ENCODE measurements at places on chromosomes 2 and 18.

DNA sequence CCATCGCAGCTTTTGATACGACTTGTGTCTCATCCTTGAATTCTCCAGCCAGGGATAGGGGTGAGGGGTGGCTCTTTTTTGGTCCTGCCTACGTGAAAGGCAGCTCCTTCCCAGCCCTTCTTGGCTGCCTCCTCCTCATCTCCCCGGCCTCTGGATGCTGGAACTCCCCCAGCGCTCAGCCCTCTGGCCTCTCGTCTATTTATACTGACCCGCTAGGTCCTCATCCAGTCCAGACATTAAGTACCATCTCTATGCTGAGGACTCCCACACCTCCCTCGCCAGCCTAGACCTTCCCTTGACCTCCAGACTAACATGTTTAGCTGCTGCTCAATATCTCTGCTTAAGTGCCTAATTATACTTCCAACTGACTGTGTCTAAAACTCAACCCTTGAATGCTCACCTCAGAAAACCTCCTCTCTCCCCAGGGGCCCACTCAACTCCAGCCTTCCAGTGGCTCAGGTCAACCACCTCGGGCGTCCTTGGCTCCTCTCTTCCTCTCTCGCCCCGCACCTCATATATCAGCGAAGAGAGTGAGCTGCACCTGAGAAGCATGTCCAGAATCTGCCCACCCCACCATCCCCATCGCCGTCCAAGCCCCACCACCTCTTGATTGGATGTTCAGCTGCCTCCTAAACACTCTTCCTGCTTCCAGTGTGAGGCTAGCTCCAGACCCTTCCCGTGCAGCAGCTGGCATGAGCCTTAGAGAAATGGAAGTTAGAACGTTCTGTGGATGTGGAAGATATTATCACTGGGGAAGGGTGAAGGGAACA is 34.8 kb downstream of the TOGARAM2 start:
- no peak for DNase-seq

DNA sequence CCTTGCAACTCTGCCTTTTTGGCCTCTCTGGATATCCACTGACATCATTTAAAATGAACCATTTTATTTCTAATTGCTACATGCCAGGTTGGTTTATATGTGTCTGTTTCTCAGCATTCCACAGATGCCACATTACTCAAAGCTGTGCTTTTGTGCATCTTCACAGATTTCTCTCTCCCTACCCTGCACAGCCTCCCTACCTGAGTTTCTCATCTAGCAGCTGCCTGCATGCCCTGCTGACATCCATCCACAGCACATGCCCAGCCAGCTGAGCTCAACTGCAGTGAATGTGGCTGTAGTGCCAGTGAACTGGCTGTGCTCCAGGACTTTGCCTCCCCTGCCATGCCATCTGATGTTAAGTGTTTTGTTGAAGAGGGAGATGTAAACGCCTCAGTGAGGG is 44.5 kb downstream of the PKP4 start:
- DNase-seq, result peak; percentile 62

GRCh38 chr2:229344151-229344551 is 73.1 kb upstream of the PID1 start:
- DNase-seq, result no peak

DNA sequence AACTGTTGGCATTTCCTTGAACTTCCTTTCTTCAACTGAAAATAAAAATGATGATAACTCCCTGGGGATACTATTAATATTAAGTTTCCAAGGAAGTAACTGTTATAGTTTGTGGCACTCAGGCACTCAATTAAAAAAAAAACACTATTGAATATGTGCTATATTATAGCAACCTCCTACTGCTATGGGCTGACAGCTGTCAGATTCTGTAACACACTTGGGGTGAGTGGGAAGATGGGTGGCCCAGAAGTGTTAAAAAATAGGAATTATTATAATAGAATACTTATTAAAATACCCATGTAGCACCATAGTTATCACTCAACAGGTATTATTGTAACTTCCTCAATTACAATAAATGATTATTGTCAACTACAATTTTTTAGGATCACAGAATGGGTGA is 130.9 kb downstream of the RNF152 start:
- no peak for DNase-seq

- no peak for DNase-seq
Measured at GRCh38 chr18:58755304-58756010, 84.2 kb downstream of the MALT1 start.

DNA sequence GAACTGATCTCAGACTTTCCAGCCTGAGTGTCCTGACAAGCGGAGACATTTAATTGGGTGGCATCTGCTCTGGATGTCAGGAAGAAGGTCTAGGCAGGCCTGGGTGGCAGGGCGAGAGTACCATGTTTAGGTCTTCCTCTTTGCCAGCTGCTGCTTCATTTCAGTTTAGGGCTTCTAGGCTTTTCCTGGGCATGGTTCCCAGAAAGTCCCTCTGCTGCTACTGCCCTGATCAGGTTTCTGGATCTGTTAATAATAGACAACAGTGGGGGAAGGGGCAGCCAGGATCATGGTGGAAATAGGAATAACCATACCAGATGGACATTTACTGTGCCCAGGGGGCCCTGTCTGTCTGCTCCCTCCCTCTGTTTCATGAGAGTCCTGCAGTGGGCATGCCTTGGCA is 2.3 kb upstream of the PLCD4 start:
- DNase-seq, result no peak

DNA sequence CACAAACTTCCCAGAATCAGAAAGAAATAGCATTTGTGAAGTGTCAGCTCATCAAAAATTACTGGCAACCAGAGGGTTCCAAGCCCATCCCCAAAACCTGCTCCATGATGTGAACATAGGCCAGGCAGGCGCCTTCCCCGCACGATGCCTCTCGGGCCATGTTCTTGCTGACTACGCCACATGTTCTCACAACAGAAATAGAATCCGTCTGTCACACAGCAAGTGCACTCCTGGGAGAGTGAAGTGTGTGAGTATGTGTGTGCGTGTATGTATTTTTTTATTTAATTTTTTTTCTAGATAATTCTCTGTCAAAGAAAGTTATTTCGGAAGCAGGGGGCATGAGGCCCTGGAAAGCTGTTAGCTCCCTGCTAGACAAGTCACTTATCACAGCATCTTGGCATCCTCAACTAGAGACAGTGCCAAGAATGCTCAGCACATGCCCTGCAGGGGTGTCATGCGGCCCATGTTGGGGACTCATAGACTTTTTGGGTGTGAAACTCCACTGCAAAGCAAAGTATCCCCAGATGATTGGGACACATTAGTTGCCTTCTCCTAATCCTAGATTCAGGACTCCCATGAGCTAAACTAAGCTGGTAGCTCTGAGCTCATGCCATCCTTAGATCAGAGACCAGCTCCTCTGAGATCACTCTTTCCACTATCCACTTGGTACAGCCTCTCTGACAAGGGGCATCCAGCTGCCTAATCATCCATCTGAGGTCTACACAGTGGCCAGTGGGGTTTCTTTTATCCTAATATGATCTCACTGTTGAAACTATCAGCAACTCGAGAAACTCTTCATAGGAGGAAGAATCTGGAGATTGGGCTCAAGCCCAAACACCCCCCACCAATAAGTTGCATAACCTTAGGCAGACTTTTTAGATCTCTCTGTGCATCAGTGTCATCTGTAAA is 53.2 kb upstream of the CYRIA start:
- DNase-seq, result peak; percentile 54

DNA sequence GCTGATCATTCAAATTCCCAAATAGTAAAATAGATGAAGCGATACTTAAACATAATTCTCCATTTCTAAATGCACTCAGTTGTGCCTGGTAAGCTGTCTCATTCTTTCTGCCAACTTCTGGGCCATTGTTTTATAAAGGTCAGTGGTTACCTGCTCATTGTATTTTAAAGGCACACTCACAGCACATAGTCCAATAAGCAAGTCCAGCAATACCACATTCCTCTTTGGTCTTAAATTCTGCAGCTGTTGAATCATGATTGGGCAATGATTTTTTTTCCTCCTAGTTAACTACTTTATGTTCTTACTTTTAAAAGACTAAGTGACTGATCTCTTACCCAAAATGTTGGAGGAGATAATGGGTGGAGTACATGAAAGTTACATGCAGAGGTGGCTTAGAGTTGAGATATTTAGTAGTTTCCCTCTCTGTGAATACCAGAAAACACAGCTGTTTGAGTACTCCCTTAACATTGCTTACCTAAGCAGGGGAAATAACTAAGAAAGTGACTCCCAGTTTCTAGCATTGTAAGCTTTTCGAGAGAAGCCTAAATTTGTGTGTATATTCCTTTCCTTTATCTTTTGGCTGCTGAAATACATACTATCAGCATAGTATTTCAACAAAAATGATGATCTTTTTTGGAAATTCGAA is 220.7 kb downstream of the CAMKMT start:
- no peak for DNase-seq

GRCh38 chr18:7383002-7383980 is 152.4 kb downstream of the LRRC30 start:
- no peak for DNase-seq

DNA sequence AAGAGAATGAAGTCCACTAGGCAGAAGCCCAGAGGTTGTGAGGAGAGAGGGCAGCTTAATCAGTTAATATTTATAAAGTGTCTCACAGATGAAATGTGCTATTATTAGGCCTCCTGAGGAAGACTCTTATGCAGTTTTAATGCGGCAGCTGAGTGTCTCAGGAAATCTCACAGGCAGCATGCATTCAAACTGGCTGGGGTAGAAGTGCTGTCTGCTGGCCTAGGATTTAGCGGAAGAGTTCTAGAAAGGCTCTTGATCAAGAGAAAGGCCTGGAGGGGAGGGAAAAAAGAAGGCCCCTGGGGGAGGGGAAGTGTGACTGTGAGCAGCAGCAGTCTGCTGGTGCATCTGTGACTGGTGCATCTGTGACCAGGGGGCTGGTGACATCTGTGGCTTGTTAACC is 133.0 kb downstream of the FSHR start:
- DNase-seq, result no peak

DNA sequence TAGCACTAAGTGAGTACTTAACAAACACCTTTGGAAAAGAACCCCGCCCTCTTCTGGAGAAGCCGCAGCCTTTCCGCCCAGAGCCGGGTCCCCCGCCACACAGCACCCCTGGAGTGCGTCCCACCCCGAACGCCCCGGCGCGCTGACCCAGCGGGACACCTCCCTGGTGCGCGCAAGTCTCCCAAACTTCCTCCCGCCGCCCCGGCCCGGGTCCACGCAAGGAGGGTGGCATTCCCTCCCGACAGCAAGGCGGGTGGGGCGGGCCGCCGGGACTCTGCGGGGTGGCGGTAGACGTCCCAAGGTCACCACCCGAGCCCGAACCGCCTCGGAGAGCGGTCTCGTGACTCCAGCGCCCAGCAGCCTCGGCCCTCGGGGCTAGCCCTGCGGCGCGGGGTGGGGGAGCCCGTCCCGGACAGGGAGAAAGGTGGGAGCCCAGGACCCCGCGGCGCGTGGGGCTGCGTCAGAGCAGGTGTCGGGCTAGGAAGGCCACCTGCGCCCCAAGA is 598 bp downstream of the CCDC93 start:
- DNase-seq, result no peak

GRCh38 chr2:179751163-179751809 is 110.1 kb downstream of the ZNF385B start:
- no peak for DNase-seq

GRCh38 chr2:55618025-55618274 is 528 bp upstream of the PPP4R3B start:
- no peak for DNase-seq

DNA sequence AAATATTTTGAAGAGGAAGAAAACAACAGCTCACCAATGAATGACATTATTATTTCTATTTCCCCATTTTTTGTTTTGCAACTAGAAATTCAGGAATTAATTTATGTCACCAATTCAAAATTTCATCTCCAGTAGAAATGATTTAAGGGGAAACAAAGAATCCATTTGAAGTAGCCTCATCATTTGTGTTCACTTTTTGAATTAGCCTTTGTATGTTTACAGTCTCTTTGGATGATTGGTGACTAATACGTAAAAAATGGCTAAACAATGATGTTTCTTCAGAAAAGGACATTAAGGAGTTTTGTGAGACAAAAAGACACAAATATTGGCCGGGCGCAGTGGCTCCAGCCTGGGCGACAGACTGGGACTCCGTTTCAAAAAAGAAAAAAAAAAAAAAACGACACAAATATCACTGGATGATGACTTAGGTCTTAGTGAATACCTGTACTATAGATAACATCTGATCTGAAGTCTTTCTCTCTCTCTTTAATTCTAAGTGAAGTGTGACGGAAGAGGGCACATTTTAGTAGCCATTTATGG is 313.2 kb downstream of the PIK3C3 start:
- no peak for DNase-seq

DNA sequence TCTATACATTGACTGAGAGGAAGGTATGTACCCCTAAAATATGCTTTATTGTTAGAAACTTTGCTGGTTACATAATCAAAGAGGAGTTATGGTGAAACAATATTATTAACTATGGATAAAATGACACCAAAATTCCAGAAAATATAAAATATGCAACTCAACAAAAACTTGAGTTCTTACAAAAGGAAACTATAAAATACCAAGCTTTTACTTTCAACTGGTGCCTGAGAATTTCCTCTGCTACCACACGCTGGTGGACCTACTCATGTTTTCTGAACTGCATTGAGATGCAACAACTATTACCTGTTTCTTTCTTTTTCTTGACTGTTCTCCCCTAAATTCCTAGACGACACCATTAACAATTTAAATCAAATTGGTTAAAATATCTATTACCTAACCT is 8.2 kb upstream of the NFE2L2 start:
- DNase-seq, result no peak

DNA sequence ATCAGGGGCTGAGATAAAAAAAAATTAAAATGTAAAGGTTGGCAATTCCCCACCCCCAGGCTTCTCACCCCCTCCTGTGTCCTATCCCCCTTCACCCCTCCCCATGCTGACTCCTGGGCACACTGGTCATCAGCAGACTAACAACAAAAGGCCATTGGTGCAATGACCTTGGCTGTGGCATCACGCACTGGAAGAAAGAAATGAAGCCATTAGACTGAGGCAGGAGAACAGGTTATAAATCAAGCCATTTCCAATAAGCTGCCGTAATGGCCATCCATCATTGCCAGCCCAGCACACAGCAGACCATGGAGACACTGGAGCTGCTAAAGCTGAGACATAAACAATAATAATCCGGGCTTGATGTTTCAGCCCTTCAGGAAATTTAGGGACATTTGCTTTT is 342.4 kb upstream of the ETAA1 start:
- DNase-seq, result no peak

DNA sequence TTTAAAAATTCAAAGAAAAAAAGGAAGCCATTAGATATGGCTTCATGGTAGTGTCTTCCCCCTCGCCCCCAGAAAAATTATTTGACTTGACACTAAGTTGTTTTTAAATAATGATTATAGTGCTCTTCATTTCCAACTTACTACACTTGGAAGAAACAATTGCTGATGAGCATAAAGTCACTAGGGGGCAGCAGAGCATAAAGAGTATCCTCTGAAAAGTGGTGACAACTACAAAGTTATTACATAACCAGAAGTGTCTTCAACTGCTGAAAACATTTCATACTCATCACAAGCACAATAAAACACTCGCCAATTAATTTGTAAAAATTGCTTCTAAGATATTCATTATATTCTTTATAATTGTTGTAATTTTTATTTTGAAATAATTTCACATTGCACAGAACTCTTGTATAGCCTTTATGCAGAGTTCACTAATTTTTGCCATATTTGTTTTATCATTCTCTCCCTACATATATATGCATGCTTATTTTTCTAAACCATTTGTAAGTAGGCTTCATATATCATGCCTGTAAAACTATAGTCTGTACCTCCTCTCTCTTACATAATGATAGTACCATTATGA is 54.9 kb downstream of the EXOC6B start:
- peak; percentile 79 for DNase-seq

GRCh38 chr2:174800436-174801205 is 36.3 kb upstream of the CHRNA1 start:
- DNase-seq, result no peak

GRCh38 chr18:52342456-52342855 is 2.5 kb downstream of the DCC start:
- no peak for DNase-seq
